ENCODE measurements at places on chromosomes 2 and 18.

GRCh38 chr18:22667616-22668422 lies 250.1 kb upstream of the CTAGE1 start:
- ATAC-seq = no peak

GRCh38 chr18:44602380-44602779 lies 78.3 kb upstream of the SETBP1 start:
- ATAC-seq = no peak

GRCh38 chr2:230697676-230698075 lies 15.0 kb upstream of the CAB39 start:
- ATAC-seq = no peak

DNA sequence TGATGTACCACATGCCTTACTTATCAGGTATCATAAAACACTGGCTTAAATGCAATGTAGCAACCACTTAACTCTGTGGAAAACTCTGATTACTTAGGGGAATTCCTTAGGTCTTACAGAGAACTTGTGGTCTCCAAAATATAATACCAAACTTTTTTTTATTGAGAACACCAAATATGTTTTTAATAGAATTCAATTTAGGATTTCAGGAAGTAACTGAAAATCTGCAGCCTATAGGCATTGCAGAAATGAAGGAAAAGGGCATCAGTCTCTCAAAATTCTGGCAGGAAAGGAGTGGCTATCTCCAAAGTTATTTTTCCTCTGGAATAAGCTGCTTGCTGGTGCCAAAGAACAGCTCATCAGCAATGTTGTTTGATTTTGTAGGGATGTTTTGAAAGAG lies 105.3 kb upstream of the UGP2 start:
- no peak for ATAC-seq

GRCh38 chr2:47388888-47389287 lies 14.1 kb upstream of the MSH2 start:
- ATAC-seq = no peak

- ATAC-seq = no peak
These were observed 368.0 kb downstream of the GALR1 start for GRCh38 chr18:77617694-77618093.

DNA sequence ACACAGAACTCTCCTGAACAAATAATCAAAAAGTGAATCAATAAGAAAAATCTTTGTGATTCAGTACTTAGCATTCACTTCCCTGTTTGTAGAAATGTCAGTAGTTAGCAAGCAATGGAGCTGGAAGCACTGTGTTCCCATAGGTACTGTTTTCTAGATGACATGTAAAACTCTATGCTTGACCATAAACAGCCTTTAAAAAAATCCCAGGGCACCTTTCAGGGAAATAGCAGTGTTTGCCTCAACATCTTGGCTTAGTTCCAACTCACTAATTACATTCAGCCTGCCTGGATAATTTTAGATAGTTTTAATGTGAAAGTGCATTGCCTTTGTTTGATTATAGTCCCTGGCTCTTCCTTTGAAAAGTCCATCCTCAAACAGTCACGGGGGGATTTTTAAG lies 721.8 kb downstream of the ERBB4 start:
- ATAC-seq = no peak

- no peak for ATAC-seq
These were observed 14.8 kb upstream of the INHBB start for GRCh38 chr2:120330946-120331822.

- ATAC-seq = no peak
These were observed 1.5 kb downstream of the COL5A2 start for GRCh38 chr2:189178054-189178453.

DNA sequence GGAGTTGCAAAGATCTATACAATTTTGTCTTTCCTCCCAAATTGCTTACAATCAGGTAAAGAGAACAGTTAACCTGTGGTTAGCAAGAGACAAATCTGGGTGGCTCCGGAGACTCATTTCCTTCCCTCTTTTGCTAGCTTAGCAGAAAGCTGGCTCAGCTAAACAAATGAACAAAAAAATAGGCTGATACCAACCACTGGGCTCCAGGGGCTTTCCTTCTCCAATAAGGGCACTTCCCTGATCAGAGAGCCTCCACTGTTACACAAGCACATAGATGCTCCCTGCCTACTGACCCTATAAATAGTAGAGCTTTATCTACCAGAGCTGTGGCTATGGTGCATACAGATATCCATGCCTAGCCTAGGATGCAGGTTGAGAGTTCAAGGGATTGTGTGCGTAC lies 90.1 kb upstream of the ARL5A start:
- ATAC-seq = no peak

- no peak for ATAC-seq
These were observed 4.4 kb downstream of the DDX18 start for GRCh38 chr2:117818921-117819320.

DNA sequence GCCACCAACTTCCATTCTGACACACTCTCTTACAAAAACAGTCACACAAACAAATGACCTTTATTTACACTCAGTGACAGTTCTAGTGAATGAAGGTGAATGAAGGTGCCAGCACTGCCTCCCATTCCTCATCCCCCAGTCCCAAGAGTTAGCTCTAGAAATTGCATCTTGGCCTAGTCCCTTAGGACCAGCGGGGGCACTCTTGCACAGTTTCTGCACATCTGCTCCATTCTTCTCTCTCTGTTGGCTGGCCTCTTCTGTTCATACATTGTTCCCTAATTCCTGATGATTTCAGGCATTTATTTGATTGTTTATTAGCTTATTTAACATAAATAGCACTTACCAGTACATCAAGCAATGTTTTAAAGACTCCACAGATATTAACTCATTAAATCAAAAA lies 30.9 kb downstream of the GAREM1 start:
- no peak for ATAC-seq

GRCh38 chr2:25078170-25079049 lies 36.5 kb downstream of the EFR3B start:
- no peak for ATAC-seq

DNA sequence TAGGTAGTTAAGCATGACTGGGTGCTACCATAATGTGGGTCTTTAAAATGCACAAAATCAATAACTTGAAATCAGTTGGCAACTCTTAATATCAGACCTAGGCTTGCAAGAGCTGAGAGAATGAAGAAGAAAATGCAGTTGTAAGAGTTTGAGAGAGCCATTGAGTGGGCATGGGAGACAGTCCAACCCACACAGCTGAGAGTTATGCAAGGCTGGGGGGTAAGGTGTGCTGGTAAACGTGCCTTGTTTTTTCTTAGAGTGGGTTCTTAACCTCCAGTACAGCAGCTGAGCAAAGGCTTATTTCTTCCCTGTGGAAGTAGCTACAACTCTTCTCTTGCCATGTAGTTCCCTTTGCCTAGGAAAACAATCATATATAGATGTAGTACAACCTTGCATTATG lies 20.2 kb upstream of the CCDC178 start:
- ATAC-seq = no peak

DNA sequence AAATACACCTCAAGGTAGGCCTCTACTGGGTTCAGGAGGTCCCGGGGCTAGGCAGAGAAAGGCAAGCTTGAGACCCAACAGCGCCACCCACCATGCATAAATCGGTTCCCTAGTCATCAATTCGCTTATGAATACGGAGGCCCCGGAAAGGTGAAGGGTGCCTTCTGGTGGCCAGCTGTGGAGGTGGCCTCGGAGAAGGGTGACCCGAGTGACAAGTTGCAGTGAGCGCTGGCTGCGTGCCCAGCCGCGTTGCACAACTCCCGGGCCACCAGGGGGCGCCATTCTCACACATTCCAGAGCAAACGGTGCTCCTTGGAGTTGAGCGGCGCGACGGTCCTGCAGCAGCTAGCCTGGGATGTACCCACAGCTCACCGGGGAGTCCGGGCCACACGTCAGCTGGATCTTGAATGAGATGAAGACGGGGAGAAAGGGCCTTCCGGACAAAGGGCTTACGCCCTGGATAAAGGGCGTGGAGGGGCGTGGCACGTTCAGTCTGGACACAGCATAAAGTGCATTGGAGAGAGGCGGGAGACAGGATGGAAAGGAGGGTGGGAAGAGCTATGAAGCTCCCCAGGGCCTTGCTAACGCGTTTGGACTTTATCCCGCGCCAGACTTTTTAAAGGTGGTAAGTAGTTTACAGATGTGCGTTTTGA lies 20.4 kb downstream of the TMSB10 start:
- peak; percentile 83 for ATAC-seq

GRCh38 chr2:106261871-106262321 lies 67.8 kb upstream of the UXS1 start:
- ATAC-seq = no peak

DNA sequence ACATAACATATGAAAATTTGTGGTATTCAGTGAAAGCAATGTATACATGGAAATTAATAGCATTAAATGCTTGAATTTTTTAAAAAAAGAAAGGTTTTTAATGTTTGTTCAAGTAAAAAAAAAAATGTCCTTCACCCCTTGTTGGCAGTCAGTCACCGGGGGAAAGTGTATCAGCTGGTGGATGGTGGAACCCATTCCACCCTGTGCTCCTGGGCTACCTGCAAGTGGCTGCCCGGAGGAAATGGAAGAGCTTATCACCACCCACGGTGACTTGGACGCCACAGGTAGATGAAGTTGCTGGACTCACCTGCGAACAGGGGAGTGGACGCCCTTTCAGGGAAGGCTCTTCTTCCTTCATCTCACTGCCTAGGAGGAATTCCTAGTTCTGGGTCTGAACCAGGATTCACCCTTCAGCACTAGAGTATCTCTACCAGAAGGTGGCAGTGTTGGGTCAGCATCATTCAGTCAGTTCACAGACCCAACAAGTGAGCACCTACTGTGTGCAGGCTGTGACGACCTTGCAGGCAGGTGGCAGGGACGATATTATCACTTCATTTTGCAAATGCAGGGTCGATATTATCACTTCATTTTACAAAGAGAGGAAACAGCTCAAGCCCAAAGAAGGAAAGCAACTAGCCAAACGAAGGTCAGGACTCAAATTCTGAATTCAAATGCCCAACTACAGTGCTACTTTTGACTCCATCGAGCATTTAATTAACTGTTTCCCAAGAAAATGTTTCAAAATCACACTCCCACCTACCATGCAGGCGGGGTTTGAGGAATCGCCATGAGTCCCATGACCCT lies 35.8 kb downstream of the CIB4 start:
- peak; percentile 37 for ATAC-seq

DNA sequence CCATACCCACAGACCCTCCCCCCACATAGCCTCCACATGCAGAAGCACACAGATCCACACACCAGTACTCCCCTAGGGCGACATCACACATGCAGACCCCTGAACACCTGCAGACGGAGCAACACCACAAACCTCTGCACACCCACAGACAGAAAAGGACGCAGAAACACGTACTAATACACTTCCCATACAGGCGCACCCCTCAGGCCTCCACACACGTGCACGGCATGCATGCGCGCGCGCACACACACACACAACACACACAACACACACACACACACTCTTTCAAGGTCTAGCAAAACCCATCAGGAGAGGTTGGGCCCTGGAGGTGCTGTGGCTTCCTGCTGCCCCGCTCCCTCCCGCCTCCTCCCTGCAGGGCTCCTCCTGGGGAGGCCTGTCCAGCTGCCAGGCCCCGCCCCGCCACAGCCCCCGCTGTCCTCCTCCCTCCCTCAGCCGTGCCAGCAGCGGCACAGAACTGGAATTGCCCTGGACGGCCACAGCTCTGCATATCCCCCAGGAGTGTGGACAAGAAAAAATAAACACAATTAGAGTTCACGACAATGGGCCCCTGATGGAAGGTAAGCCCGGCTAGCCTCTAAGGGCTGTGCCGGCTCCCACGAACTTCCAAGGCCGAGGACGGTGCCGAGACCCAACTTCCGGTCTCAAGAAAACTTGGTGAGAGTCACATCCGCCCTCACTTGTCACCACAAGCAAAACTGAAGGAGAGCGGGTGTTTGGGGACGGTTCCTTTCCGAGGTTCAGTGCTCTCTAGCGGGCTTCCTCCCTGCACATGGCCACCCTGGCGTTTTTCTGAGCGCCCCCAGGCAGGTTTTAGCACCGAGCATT lies 6.8 kb downstream of the ZFP36L2 start:
- ATAC-seq = peak; percentile 77

Data from activated T-helper 17 cell treated with anti-CD3 and anti-CD28 coated beads, Interleukin-2, amount 50 U/mL, for 72 hours (primary cell).